ENCODE measurements at places on chromosomes 4 and X.
A peak's percentile ranks its signal among the peaks of the same experiment; 100 is the strongest.

- DNase-seq: no peak
Measured at GRCh38 chr4:3059943-3060342, 14.4 kb downstream of the HTT-AS start.

- DNase-seq: no peak
Measured at GRCh38 chrX:132118358-132118757, 9.5 kb downstream of the FRMD7 start.

GRCh38 chrX:70253377-70254062 is 6.5 kb downstream of the P2RY4 start:
- DNase-seq: no peak

GRCh38 chr4:98482847-98483806 is 175.3 kb downstream of the TSPAN5 start:
- DNase-seq: peak; percentile 57

DNA sequence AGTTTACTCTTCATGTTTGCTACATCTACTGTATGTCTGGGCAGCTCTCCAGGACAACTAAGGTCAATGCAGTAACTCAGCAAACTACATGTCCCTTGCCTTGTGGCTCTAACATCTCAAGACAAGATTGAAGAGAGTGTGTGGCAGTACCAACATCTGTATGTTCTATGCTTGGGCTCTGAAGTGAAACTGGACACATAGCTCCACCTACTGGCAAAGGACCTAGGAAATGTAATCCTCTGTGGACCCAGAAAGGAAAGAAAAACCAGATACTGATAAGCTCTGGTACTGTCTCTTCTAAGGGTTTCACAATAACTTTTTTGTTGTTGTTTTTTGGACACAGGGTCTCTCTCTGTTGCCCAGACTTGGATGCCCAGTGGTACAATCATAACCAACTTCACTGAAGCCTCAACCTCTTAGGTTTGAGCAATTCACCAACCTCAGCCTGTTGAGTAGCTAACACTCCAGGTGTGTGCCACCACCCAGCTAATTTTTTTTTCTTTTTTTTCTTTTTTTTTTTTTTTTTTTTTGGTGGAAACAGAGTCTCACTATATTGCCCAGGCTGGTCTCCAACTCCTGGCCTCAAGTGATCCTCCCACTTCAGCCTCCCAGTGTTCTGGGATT is 64.1 kb downstream of the QDPR start:
- no peak for DNase-seq

DNA sequence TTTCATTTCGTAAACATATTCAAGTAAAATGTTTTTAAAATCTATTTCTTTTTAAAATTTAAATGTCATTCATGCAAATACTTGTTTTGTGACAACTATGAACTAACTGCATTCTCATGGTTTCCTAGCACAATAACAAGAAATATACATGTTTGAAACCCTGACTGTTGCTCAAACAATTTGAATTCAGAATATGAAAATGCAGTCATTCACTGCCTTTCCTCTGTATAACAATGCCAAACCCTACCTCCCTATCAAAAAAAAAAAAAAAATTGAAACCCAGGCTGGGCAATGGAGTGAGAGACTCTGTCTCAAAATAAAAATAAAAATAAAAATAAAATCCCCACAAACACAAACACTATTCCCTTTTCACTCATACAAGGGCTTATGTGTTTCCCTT is 42.1 kb downstream of the MAB21L2 start:
- no peak for DNase-seq

GRCh38 chrX:118588715-118589114 is 93.1 kb downstream of the DOCK11 start:
- DNase-seq: no peak

GRCh38 chrX:96982161-96982560 is 98.5 kb downstream of the RPA4 start:
- DNase-seq: no peak

GRCh38 chrX:153370293-153371055 is 30.7 kb downstream of the PNMA6E start:
- no peak for DNase-seq

DNA sequence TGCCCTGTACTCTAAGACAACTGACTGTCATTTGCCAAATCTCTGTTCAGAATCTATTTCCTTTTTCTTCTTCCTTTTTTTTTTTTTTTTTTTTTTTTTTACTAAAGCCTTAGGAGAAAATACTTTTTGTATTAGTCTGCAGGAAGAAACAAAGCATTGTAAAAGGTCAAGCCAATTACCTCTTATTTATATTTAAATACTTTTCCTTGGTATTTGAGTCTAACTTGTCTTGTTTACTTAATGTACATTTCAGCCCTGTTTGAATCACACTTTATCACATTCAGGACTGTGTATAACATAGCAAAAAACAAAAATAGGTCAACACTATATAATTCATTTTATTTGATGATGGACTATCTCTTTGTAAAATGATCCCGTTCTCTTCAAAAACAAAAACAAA is 262.2 kb downstream of the RPA4 start:
- no peak for DNase-seq

GRCh38 chrX:70452143-70452733 is 7.6 kb downstream of the DLG3 start:
- DNase-seq: peak; percentile 45
